ENCODE measurements at places on chromosomes 7 and 10. TPM values are rescaled to one million over a fixed set of nuclear protein-coding genes. Genes with fewer than 3 reads are reported as not detected.

AFAP1L2 gene
- 7.3 TPM for total RNA-seq

CARD11 gene
- under 0.01 TPM for total RNA-seq

CD36 gene
- 4.3 TPM for total RNA-seq

CCL26 gene
- 0.64 TPM for total RNA-seq

ATOH7 gene
- under 0.01 TPM for total RNA-seq

IKZF1 gene
- total RNA-seq: not detected

UCN3 gene
- total RNA-seq: not detected

ACBD7 gene
- total RNA-seq: 1.3 TPM

FFAR4 gene
- total RNA-seq: not detected

All from fibroblast of villous mesenchyme (primary cell).